Stimulated activated CD4-positive, alpha-beta T cell treated with anti-CD3 and anti-CD28 coated beads, Interleukin-15, amount 100 ng/mL, for 1 hour (primary cell): ENCODE measurements at places on chromosomes 11 and 22.

DNA sequence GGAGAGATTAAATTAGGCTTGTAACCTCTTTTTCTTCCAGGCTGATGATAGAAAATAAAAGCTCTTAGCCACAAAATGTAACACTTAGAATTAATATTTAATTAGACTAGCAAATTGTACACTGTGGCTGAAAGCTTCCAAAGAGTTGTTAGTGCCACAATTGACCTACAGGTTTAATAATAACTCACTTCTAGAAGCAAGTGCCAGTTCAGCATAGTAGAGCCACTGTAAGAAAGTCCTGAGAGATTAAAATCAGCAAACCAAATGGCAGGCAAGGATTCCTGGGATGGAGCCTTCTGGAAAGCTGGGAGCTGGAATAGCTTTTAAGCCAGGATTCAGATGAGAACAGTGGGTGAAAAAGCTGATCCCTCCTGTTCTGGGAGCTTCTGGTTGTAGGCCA is 131.0 kb downstream of the ELP4 start:
- DNase-seq: no peak

DNA sequence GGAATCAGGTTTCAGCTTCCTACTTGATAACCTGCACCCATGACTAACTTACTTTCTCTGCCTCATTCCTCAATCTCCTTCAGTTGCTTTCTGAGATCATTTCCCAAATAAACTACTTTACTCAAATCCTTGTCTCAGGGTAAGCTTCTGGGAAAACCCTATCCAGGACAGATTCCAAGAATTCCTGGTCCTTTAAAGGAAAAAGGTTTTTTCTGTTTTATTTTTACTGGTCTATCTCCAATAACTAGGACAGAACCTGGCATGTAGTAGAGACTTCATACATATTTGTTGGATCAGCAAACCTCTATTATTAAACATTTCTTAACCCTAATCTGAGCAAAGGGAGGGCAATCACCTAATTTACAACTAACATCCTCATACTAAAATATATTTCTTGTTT is 910.5 kb upstream of the CHORDC1 start:
- DNase-seq: no peak

DNA sequence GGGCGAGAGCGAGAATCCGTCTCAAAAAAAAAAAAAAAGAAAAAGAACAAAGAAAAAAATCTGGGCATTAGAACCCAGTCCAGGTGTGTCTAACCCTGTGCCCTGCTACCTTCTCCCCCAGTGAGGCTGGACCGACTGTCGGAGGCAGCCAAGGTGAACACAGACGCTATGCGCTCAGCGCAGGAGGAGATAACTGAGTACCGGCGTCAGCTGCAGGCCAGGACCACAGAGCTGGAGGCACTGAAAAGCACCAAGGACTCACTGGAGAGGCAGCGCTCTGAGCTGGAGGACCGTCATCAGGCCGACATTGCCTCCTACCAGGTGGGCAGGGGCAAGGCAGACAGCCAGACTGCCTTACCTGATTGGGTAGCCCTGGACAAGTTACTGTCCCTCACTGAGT is 3.2 kb downstream of the NEFH start:
- DNase-seq: no peak

- DNase-seq: no peak
Observed at GRCh38 chr11:25435197-25435596, 896.7 kb upstream of the ANO3 start.
